ENCODE measurements at places on chromosomes 2 and 18.

GRCh38 chr2:168699844-168700417, 102.5 kb upstream of the NOSTRIN start:
- no peak for DNase-seq

DNA sequence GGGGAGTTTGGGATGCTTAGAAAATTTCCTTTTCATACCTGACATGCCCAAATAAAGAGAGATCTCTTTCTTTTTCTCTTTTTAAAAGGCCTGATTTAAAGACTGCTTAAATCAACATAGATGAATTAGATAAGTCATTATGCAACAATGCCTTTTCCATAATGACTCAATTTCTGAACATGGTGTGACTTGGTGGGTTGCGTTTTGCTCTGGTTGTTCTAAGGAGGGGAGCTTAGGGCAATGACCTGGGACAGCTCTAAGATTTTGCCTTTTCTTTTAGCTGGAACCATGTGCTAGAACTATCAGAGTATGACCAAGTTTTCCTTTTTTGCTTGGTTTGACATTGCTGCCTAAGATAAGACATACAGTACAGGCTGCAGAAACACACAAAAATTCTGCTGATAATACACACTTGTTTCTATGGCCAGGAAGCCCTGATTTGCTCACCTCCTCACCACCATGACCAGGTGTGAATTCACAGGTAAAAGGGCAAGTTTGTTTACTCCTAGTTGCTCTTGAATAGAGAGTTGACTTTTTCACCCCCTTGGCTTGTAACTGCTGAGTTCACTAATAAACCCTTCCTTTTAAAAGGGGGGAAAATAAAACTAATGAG, 58.1 kb upstream of the IL1RL1 start:
- DNase-seq: no peak

GRCh38 chr2:186590350-186590758, 498 bp downstream of the ITGAV start:
- peak; percentile 63 for DNase-seq

GRCh38 chr2:138018866-138019688, 54.8 kb downstream of the HNMT start:
- DNase-seq: no peak

DNA sequence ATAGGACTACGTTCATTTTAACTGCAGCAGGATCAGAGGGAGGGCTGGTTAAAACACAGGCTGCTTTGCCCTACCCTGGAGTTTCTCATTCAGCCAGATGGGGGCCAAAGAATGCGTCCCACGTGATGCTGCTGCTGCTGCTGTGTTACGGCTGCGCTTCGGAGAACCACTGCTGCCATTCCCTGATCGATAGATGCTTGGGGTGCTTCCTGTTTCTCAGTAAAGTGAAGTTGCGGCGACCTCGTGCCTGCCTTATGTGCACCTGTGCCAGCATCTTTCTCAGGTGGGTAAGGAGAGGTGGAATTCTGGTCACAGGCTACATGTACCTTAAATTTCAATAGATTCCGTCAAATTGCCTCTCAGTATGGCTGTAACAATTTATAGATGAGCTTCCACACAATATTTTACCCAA, 24.7 kb upstream of the TOGARAM2 start:
- DNase-seq: no peak

DNA sequence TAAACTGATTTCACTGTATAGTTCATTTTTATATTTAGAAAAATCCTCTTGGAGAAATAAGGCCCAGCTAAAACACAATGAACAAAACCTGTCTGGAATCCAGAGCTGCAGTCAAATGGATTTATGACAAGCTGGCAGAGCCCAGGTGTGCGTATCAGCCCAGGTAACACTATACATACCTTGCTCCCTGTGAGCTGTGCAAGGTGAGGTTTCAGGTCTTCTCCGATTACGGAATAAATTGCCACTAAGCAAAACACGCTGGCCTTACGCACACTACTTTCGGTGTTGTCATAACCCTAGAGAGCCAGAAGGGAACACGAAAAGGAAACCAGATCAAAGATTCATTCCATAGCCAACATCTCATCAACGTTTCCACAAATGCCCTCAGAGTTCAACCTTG, 61.9 kb upstream of the TFCP2L1 start:
- DNase-seq: no peak

DNA sequence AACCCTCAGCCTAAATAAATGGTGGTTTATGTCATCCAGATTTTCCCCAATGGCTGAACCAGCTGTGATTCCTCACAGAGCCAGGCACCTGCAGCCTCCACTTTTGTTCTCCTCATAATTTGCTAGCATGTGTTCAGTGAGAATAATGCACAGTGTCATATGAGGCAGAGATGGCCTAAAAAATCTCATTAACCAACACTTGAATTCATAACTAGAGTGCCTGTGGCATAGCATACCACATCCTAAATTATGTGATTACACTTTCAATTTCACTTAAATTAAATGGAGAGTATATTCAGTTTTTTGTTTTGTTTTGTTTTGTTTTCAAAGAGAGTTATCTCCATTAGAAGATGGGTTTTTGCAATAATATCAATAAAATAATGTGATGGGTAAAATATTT, 488.0 kb downstream of the CBLN2 start:
- DNase-seq: no peak

GRCh38 chr2:205197468-205198139, 484.7 kb upstream of the NRP2 start:
- no peak for DNase-seq

DNA sequence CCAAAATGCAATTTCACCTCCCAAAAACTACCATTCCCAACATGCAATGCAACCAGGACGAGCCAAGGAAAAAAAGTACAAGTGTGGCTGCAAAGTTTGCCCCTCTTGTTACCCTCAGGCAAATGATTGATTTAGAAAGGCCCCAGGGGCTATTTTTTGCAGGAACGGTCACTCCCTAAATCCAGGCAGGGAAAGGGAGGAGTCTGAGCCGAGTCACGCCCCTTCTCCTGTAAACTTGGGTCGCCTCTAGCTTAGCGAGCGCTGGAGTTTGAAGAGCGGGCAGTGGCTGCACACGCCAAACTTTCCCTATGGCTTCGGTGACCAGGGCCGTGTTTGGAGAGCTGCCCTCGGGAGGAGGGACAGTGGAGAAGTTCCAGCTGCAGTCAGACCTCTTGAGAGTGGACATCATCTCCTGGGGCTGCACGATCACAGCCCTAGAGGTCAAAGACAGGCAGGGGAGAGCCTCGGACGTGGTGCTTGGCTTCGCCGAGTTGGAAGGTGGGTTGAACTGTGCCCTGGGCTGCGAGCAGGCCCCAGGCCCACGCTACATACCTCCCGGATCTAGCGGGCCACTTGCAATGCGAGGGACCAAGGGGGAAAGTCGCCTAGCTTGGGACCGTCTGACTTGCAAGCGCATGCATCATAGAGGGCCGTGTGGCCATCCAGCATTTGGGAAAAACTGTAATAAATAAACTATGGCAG, at the start of gene GALM:
GALM (plus strand) TSS at position 261 of the 702 bp plus-strand sequence; CDS start at position 309, 48 bp downstream.
- DNase-seq: no peak

DNA sequence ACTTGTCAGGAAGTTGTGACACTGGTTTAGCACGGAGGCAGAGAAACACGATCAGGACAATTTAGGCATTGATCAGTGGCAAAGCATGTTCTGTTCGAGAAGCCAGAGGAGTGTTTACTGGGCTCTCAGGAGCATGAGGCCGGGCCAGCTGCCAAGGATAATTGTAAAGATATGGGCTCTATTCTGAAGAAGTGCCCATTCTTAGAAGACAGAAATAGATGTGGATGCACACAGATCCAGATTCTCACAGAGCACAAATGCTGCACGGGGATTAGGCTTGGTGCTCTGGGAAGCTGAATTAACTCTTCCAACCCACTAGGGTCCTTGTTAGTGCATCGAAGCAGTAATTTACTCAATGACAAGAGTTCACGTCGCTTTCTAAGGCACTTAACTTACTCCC, 16.2 kb downstream of the AFF3 start:
- no peak for DNase-seq

DNA sequence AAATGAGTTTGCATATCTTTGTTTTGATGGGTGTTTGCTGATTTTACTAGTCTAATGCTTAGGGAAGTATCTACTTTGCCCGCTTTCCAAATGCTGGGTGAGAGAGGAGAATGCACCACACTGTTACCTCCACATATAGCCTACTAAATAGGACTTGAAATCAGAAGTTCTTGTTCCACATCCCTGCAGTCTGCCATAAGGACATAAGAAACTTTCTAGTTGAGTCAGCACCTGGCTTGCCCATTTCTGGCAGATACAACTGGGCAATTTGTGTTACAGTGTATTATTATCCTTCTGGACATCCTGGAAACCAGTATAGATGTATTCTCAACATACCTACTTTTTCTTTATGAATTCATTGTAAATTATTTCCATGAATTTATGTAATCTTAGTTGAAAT, 29.5 kb downstream of the ANXA4 start:
- DNase-seq: no peak

DNA sequence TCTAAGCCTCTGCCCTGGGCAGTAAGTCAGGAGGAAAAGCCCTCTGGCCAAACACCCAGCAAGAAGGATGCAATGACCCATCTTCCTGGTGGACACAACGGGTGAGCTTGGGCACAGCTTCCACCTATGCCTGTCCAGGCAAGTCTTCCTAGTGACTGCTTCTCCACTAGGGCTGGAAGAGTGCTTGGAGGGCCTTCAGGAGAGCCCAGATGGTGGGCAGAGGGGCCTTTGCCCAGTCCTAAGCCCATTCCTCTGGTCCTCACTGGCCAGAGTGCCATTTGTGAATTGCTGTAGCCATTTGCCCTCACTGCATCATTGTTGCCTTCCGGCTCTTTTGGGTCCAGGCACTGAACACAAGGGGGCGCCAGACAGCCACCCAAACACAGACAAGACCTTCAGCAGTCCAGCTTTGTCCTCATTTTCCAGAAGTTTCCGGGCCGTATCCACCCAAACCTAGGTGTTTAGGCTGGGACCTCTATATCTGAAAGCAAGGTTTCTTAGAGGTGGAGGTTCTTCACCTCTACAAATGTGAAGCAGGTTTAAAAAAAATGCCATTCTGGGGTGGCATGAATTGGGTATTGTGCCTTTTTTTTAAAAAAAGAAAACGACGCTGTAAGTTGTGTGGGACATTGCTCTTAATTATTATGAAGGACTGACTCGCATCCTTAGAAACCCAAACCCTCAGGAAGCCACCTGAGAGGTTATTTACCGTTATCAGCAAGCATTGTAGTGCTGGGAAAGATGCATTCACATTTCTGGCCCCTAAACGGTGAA, 29.5 kb downstream of the PAX8 start:
- peak; percentile 27 for DNase-seq

- no peak for DNase-seq
These were observed 5.3 kb upstream of the TYMS start for GRCh38 chr18:652131-652530.

GRCh38 chr2:135985826-135986393, 484 bp upstream of the DARS1 start:
- no peak for DNase-seq

DNA sequence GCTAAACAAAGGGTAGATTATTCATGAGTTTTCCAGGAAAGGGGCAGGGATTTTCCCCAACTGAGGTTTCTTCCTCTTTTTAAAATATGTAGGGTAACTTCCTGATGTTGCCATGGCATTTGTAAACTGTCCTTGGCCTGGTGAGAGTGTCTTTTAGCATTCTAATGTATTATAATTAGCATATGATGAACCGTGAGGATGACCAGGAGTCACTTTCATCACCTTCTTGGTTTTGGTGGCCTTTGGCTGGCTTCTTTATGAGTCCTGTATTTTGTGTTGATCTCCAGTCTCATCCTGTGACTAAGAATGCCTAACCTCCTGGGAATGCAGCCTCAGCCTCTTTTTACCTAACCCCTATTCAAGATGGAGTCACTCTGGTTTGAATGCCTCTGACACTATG, 391.0 kb upstream of the LINC00305 start:
- DNase-seq: no peak

DNA sequence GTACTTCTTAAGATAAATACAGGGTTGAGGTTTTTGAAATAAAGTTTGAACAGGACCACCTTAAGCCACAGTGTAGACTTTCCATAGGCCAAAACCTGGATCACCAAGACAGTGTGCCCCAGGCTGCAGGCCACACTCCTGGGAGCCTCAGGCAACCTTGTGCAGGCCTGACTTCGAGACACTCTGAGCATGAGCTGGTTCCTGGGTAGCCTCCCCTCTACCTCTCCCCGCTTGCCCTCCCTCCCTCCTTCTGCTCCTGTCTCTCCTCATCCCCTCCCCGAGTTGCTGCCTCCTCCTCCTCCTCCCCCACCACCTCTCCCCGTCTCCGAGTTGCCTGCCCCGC, 10.6 kb upstream of the PROC start:
- no peak for DNase-seq

- no peak for DNase-seq
These were observed 28.5 kb downstream of the MAL start for GRCh38 chr2:95054016-95054415.

DNA sequence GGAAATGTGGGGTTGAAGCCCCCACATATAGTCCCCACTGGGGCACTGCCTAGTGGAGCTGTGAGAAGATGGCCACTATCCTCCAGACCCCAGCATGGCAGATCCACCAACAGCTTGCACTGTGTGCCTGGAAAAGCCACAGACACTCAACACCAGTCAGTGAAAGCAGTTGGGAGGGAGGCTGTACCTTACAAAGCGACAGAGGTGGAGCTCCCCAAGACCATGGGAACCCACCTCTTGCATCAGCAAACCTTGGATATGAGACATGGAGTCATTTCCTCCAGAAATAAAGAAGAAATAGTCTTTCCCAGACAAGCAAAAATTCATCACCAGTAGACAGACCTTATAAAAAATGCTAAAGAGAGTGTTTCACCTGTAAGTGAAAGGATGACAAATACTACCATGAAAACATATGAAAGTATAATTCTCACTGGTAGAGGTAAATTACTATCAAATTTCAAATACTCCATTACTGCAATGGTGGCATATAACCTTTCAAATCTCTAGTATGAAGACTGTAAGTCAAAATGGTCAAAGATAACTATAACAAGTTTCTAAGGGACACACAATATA, 152.6 kb upstream of the EPHA4 start:
- no peak for DNase-seq

DNA sequence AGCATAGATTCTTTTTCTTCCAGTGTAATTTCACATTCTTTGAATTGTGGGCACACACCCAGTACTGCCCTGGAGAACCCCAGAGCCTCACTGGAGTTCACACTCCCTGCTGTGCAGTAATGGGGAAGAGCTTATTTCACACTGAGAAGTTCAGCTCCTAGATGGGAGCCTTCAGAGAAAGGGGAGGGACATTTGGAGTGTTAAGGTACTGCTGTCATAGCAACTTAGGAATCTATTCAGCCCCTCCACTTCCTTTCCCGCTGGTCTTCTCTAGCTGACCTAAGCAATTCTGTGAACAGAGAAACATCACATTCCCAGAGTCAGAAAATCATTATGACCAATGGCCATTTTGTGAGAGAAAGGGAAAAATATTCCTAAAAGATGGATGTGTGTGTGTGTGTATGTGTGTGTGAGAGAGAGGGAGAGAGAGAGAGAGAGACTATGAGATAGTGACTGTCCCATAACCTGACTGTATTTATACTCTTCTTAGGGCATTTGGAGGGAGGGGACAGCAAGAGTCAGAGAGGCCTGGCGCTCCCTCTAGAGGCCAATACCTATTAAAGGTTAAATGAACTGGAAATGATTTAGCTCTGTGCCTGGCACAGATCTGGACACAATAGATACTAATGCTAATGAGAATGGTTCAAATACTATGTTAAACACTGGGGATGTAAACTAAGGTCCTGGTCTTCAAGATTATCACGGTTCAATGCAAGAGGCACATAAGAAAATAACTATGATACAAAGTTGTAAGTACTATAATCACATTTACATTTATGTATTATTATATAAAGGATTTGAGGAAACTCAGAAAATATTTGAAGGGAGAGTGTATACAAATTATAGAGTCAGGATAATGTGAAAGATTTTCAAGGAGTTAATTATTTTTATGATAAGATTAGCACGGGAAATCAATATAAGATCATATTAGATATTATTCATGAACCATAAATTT, 41.5 kb upstream of the RPE start:
- DNase-seq: peak; percentile 77

- DNase-seq: no peak
These were observed 167.1 kb downstream of the SLC8A1 start for GRCh38 chr2:40284797-40285196.

Data from NCI-H748 treated with DMSO at 0.1 percent for 48 hours (cell line).